Esophagus squamous epithelium (tissue), 5 donors: ENCODE measurements at places on chromosomes 6 and 20.

GRCh38 chr20:1174787-1175186, 10.0 kb downstream of the TMEM74B start:
- DNase-seq: no peak

- no peak for DNase-seq
Measured at GRCh38 chr6:39706819-39707335, 18.3 kb downstream of the KIF6 start.

GRCh38 chr20:40741507-40742106, 52.6 kb upstream of the MAFB start:
- DNase-seq: no peak

GRCh38 chr6:170174124-170174770, 116.6 kb downstream of the DLL1 start:
- no peak for DNase-seq

DNA sequence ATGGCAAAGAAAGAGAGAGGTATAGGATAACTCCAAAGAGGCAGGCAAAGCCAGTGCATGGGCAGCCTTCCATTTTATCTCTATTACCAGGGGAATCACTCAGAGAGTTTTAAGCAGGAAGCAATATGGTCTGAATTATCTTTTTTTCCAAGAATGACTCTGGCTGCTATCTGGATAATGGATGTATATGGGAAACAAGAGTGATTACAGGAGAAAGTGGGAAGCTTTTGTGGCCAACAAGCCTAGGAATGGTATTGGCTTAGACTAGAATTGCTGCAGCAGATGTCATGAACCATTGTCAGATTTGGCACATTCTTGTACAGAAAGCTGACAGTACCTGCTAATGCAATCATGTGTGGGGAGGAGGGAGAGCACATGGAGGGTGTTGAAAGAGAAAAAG, 73.0 kb upstream of the BTBD3 start:
- no peak for DNase-seq

GRCh38 chr6:35170891-35171290, 29.8 kb upstream of the TCP11 start:
- no peak for DNase-seq

DNA sequence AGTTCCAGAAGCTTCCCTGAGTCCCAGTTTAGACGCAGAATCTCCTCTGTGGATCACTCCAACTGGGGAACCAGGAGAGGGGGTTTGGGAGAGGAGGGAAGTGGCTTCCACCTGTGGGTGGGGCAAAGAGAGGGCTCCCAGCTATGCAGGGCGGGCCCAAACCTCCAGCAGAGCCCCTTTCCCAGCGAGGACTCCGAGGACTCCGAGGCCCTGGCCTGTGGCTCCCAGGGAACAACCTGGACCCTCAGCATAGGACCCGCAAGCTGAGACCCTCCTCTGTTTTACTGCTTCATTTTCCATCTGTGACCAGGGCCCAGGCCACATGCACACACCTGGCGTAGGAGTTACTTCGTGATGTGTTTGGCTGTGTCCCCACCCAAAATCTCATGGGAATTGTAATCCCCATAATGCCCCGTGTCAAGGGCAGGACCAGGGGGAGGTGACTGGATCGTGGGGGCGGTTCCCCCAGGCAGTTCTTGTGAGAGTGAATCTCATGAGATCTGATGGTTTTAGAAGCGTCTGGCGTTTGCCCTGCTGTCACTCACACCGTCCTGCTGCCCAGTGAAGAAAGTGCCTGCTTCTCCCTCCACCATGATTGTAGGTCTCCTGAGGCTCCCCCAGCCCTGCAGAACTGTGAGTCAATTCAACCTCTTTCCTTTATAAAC, 27.9 kb downstream of the NTSR1 start:
- no peak for DNase-seq

GRCh38 chr20:63940071-63940471, 16.1 kb downstream of the UCKL1 start:
- DNase-seq: no peak

DNA sequence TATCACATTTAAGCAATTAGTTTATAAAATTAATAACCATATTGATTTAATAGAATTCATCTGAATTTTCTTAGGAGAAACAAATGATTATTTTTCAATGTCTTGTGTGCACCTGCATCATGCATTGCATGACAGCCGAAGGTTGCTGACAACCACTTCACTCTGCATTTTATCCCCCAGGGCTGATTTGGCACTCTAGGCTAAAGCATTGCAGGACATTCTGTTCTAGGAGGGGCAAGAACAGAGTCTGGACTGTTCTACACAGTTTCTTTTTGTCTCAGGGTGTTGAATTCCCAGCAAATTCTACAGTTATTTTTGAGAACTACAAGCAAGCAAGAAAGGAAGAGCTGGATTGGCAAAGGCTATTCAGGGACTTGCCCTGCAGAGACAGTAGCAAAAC, 570.4 kb upstream of the EYS start:
- no peak for DNase-seq

GRCh38 chr6:108417027-108417426, 122.2 kb downstream of the AFG1L start:
- no peak for DNase-seq

DNA sequence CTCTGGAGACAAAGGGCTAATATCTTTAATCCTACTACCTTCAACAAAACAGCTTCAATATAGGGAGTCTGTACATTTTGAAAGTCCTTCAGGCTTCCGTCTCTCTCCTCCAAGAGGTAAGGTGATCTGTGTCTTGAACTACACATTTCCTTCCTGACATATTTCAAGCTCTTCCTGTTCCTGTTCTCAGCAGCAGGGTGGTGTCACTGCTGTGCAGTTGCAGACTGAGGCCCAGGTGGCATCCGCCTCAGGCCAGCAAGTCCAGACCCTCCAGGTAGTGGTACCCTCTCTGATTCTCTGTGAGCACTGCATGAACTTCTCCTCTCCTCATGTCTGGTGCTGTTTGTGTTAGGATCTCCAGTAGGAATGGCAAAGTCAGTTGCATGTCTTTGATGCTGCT, 7.8 kb downstream of the NFYA start:
- DNase-seq: no peak

DNA sequence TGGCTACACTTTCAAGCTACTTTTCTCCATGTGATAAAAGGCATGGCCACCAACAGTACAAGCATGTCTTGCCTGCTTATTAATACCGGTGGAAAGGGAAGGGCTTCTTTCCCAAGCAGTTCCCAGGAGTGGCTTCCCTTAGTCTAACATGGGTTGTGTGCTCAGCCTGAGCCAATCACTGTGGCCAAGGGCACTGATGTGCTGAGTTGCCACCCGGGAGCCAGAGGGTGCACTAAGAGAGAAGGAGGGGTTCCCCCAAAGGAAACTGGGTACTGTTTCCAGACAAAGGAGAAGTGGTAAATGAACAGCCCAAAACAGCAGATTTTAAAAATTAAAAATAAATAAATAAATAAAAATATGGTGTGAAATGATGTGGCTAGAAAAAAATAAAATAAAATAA, 68.5 kb downstream of the BANF2 start:
- no peak for DNase-seq

- no peak for DNase-seq
Measured at GRCh38 chr6:169839493-169839892, 88.1 kb downstream of the ERMARD start.

DNA sequence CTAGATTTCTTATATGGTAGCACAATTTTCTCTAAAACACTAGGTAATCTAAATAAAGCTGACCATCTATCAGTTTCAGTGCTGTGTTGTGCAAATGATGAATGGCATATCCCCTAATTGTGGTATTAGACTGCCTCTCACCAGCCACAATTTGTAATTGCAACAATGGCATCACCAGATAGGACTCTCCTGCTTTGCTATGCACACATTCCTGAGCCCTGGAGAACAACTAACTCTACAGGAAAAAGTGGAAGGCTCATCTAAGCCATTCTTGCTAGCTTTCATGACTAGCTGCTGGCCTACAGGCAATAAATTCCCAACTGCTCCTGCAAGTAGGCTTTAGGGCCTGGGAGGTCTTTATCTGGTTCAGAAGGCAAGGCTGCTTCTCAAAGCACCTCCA, 974.1 kb downstream of the EYS start:
- no peak for DNase-seq

GRCh38 chr6:144551339-144551738, 266.2 kb downstream of the UTRN start:
- DNase-seq: no peak

GRCh38 chr6:47375426-47375825, 65.7 kb upstream of the TNFRSF21 start:
- no peak for DNase-seq

DNA sequence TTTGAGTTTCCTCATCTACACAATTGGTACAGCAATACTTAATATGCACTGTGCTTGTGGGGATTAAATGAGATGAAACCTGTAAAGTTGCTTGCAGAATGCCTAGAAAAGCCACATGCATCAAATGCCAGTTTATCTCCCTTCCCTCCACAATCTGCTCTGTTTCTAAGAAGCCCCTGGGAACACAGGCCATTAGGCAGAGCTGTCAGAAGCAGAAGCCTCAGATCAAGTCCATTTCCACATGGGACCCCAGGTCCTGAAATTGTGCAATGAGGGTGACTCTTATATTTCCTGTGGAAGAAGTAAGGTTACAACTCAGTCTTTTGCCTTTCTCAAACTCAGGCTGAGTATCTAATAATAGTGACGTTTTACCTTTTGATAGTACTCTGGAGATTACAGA, 737.4 kb downstream of the KIF16B start:
- no peak for DNase-seq

DNA sequence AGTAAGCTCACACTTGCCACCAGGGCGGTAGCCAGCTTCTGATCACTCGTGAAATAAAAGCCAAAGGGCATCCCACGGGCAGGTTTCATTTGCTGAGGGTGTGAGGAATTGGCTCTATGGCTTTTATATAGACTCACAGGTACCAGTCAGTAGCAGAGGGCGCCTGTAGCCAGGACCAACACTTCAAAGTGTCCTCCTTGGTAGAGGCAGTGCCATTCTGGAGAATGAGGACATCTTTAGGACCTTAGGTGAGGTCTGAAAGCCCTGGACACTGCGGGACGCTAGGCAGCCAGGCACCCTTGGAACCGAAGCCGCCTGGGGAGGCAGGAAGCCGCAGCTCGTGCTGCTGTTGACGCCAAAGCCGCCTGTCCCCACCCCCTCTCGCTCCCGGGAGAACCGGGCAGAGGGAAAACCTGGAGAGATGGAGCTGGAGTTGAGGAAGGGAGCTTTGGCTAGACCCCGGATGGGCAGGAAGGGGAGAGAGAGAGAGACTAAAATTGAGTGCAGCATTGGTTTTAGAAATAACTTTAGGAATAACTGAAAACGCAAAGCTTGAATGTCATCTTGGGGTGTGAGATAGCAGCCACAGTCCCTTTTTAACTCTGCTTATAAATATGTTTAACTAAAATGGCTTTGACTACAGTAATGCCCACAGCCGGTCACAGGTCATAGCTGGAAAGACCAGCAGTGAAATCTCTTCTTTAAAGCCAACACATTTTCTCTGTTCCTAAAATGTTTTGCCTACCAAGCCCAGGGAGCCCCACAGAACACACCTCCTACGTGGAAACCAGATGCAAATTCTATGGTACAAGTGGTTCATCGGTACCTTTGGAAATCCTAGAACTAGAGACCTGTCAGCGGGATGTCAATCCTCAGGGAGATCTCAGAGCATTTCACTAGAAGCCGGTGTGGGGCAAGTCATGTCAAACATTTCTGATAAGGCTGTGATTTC, 128.5 kb upstream of the CDYL start:
- no peak for DNase-seq
